ENCODE measurements at places on chromosomes 11 and 22. TPM values are rescaled to one million over a fixed set of nuclear protein-coding genes. Genes with fewer than 3 reads are reported as not detected.

GRCh38 chr11:61532134-61533038 lies 23.8 kb downstream of the LRRC10B start:
- no peak for DNase-seq

GRCh38 chr11:100068116-100068515 lies 619.0 kb upstream of the ARHGAP42 start:
- no peak for DNase-seq

DNA sequence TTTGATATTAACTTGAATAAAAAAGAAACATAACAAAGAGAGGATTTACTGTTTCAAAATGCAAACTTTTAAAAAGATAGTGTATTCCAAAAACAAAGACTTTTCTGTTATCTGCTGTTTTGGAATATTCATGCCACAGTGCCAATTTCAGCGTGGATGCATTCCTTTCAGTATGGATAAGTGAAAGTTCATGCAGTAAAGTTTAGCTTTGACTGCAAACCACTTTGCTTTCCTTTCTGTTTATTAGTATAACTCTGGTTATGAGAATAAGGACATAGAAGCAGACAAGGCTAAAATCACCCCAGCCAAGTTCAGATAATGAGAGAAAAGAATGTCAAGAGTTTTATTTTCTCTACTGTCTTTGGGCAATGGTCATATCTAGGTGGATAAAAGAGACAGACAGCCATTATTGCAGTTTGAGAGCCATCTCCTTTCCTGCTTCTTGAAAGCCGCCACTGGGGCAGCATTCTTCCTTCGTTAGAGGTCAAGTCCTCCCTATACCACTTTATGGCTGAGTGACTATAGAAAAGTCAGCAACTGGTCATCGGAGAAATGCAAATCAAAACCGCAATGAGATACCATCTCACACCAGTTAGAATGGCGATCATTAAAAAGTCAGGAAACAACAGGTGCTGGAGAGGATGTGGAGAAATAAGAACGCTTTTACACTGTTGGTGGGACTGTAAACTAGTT lies 82.4 kb upstream of the BLID start:
- DNase-seq, result no peak

- no peak for DNase-seq
Measured at GRCh38 chr11:69891421-69892236, 72.4 kb upstream of the FGF3 start.

Gene CLTCL1
- total RNA-seq, result 9.8 TPM

GRCh38 chr22:19917389-19918138 lies 24.0 kb upstream of the COMT start:
- no peak for DNase-seq

DNA sequence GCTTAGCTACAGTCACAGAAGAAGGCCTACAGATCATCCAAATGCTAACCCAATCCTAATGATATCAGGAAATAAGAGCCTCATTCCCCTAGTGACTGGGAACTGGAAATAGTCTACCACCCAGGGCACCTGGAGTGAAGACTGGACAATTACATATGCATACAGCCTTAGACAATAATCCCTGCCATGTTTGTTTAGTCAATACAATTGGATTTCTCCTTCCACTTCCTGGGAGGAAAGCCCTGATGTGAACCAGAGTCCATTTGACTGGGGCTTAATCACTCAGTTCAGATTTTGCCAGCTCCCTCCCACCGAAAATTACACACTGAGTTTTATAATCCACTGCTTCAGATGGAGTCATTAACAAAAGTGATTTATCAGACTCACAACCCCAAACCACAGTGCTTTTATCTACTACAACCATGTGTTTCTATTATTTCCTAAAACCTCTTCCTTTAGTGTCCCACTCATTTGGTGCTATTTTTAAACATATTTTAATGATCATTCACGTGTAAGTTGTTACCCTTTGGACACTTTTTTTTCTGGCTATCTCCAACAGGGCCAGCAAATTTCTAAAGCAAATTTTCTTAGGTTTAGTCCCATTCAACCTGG lies 29.9 kb downstream of the CWF19L2 start:
- DNase-seq, result no peak

- no peak for DNase-seq
Measured at GRCh38 chr11:130178441-130179339, 19.1 kb downstream of the ST14 start.

Gene OR51G1
- not detected for total RNA-seq

Gene KCNE3
- total RNA-seq, result 1.2 TPM

Gene DDI1
- total RNA-seq, result not detected

Gene FOLR1
- not detected for total RNA-seq

- DNase-seq, result no peak
Measured at GRCh38 chr11:130318031-130318673, 3.4 kb upstream of the ZBTB44 start.

DNA sequence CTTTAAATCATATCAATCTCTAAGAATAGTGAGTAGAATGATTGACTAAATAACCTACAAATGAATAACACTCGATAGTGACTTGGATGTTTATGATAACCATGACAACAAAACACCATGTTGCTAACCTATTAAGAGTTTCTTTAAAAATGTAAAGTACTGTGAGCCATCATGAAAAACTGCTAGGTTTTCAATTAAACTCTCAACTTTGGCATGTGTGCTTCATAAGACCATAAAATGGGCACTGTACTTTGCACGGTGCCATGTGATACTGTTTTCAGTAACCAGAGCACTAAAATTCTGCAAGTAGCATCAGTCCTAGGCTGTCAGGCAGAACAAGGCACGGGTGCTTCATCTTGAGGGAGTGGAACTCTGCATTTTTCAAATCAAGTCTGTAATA lies 96.2 kb upstream of the TRIM77 start:
- no peak for DNase-seq

Gene RNF215
- 22.4 TPM for total RNA-seq

- no peak for DNase-seq
Measured at GRCh38 chr22:30882974-30883533, 85.5 kb downstream of the MORC2 start.

DNA sequence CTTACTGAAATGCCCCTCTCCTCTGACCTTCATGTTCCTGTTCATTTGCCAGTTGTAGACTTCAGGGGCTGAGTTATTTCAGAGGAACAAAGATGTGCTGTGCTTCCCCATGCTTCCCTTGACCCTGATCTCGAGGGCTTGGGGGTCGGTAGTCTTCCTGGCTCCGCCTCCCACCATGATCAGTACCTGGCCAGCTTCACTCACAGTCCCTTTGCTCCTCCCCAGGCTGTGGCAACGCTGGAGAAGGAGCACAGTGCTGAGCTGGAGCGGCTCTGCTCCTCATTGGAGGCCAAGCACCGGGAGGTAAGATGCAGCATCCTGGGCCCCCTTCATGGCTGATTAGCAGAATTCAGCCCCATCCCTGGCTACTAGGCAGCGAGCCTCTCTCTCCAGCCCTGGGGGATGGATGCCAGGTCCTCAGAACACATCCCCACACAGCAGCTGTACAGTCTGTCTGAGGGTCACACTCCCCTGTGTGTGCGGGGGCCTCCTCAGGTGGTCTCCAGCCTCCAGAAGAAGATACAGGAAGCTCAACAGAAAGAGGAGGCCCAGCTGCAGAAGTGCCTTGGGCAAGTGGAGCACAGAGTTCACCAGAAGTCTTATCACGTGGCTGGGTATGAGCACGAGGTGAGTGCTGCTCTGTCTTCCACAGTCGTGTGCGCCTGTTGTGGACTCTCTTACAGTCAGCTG lies 64.5 kb downstream of the CEP164 start:
- no peak for DNase-seq

Gene APOA4
- total RNA-seq, result not detected

Gene DTX4
- total RNA-seq, result 42.0 TPM

- DNase-seq, result no peak
Measured at GRCh38 chr11:92136797-92137196, 87.8 kb upstream of the FAT3 start.

Gene GUCY1A2
- 108 TPM for total RNA-seq

DNA sequence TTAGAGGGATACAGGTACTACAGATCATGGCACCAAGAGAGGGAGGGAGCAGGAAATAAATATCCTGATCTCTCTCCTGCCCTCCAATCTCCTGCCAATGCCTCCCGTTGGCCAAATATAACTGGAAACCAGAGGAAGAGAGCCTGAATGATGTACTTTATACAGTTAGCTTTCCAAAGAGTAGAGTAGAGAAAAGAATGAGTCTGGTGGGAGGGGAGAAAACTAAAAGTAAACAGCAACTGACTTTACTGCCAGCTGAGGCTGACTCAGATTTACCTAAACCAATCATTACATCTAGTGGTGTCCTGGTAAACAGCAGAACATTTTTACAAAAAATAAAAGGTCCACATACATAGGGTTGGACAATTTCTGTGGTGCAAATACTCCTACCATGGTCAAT lies 5.1 kb downstream of the MPZL3 start:
- no peak for DNase-seq

Gene P2RX6
- 0.41 TPM for total RNA-seq

Gene NAALAD2
- total RNA-seq, result 6.9 TPM

- DNase-seq, result no peak
Measured at GRCh38 chr11:92322225-92322624, 97.6 kb downstream of the FAT3 start.

DNA sequence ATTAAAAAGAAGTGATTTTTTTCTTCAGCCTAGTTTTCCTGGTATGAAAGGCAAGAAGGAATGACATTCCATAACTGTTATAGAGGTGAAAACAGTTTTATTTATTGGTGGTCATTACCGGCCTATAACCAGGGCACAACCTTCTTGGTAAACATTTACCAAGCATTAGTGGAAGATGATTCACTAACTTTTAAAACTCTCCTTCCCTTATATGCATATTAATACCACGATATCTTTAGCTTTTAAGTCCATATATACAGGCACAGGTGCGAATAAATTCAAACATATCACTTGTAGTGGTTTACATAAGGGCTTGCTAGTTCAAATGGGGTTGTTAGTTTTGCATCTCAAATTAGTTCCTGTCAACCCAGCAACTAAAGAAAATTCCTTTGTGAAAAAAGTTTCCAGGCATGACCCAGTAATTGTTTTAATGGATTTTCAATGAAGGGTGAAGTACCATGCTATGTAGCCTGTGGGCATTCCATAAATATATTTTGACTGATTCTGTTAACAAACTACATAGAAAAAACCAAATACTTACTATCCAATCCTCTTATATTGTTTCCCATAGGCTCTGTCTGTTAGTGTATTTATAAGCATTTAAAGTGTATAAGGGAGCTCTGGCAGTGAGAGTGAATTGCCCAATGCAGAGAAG lies 30.6 kb upstream of the ROBO3 start:
- no peak for DNase-seq

DNA sequence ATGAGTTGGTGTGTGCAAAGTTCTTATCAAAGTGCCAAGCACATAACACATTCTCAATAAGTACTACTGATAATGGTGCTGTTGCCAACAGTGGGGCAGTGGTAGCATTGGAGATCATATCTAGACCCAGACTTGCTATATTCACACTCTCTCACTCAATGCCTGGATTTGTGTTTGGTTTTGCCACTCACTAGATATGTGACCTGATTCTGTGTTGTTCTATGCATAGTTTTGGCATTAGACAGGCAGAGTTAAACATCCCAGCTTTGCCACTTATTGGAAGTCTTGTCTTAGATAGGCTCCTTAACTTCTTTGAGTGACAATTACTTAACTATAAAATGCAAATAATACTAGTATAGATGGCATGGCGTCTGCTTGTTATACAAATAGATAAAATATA lies 642.6 kb upstream of the CCDC179 start:
- DNase-seq, result no peak

DNA sequence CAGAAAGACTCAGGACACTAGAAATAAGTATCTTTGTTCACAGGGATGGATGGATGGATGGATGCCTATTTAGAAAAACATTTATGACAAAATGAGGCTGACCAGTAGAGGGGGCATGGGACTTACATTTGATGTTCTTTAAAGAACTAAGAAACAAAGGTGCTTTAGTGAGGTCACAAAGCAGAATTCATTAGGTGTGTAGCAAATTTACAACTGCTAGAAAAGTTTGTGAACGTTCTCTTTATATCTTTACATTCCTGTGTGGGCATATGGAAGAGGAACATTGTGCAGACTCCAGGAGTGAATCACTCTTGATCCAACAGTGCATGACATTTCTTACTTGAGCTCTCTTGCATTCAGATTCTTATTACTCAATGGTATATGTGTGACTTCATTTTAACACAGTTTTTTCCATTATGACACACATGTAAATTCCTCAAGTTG lies 15.8 kb upstream of the SIK2 start:
- DNase-seq, result peak; percentile 30

Gene SLC7A4
- total RNA-seq, result 2.0 TPM

DNA sequence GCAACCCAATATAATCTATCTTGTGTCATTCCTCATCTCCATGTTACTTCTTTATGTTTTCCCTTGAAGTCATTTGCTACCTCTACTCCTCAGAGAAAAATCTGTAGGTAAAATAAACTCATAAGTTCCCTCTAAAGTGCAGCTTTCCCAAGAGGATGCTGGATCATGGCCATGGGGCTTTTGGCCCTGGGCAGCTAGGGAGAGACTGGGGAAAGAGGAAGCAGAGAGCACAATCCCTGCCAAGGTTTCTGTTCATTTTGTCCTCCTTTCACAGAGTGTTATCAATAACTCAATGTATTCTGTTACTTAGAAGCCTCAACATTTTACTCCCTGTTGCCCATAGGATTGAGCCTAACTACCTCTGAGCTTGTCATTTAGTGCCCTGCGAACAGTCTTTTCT lies 9.0 kb downstream of the RNF121 start:
- no peak for DNase-seq
